ENCODE measurements at places on chromosomes 3 and 15.

GRCh38 chr3:69612791-69613190 is 126.5 kb upstream of the MITF start:
- no peak for DNase-seq

DNA sequence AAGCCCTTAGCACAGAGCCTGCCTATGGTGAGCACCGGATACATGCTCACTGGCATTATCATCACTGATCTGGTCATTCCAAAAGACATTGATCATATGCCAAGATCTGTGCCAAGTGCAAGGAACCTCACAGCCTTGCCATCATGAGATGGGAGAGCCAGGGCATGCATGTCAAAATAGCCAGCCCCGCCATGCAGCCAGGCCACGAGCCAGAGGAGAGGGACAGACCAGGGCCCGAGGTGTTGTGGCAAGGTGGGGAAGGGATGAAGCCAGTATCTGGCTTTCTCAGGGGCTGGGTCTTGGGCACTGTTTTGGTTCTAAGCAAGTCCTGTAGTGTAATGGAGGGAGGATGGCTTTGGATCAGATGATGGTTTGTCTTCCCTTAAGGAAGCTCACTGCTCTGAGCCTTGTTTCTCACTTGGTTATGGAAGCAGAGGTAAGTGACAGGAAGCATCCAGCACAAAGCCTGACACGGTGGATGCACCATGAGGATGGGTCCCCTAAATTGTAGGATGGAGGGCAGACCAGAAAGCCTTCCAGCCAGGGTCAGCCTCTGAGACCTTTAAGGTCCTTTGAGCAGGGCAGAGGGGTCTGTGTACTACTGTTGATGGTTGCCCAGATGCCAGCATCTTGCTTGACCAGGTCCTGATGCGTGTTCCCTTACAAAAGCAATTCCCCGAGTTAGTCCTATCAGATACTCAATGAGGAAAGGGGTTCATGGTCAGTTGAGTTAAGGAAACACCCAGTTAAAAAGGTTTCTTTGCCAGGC is 247.7 kb upstream of the TLE3 start:
- no peak for DNase-seq

- DNase-seq: no peak
Observed at GRCh38 chr15:49096090-49096750, 50.0 kb upstream of the SECISBP2L start.

DNA sequence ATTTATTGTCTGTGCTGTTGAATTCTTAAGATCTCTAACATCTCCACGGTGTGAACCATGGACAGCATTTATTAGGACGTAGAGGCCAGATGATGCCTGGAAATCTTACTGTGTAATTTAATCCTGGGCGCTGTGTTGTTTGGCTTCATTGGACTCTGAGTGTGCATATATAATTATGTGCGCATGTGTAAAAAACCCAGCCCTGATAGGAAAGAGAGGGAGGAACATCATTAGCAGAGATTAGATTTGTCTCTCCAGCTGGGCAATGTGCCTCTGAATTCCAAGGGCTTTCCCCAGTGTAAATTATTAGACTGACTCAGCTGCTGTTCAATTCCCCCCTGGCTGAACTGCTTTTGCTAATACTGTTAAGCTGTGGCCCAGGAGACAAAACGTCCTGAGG is 39.6 kb downstream of the MAP3K13 start:
- DNase-seq: no peak

- no peak for DNase-seq
Observed at GRCh38 chr15:73624530-73624929, 8.7 kb downstream of the NPTN start.

DNA sequence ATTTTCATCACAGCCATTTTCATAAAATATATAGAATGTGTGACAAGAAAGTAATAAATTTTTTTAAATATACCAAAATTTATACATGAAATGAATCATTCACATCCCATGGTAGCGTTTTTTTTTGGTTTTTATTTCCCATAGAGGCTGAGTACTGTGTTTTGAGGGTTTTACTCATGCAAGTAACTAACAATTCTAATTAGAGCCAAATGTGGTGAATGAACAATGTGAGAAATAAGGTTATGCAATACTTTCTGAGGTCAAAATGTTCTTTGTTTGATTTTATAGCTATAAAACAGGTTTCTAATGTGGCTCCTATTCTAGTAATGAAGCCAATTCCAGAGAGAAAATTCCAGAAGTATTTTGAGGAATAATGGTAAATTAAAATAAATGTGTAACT is 386.8 kb downstream of the TBC1D5 start:
- no peak for DNase-seq

GRCh38 chr15:90227336-90227735 is 6.4 kb downstream of the CIB1 start:
- no peak for DNase-seq

DNA sequence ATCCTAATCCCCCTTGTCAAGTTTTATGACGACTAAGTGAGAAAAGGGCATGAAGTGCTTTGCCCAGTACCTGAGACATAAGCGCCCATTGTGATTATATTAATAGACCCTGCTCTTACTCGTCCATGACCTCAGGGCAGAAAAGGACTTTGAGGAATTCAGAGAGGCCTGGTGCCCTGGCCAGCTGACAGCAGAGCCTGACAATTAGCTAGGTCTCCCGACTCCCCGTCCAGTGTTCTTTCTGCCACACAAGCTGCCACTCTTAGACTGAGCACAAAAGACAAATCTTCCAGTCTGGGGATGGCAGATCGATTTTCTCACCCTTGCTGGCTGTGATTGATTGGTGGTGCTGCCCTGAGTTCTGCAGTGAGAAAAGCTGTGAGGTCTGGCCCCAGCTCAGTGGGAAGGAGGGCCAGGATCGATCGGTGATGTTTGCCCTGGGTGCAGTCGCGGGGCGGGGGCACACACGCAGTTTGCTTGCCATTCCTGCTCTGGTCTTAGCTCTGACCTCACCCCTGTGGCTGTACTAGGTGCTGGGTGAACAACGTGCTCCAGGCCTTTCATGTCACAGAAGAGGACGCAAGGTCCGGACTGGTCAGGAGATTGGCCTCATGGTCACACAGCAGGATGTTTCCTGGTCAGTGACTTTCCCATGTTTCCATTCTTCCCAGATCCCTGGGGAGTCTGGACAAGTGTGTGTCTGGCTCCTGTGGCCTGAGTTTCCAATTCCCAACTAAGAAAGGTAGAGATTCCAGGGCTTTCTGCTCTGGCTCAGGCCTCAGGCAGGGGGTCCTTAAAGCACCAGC is 67.4 kb upstream of the TLE3 start:
- no peak for DNase-seq

DNA sequence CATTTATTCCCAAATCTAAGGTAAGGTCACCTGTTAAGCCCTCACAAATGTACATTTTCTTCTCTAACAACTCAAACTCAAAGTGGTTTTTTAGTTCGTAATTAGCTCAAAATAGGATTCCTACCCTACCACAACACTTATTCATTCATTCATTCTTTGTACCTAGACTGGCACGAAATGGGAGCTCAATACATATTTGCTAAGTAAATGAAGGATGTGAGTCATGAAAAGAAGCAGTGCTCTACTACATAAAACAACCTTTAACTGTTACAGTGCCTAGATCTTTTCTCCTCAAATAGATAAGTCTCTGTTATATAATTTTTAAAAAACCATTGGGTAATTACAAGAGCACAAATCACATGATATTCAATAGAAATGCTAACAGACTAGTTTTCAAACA is 13.1 kb downstream of the RSL24D1 start:
- no peak for DNase-seq

DNA sequence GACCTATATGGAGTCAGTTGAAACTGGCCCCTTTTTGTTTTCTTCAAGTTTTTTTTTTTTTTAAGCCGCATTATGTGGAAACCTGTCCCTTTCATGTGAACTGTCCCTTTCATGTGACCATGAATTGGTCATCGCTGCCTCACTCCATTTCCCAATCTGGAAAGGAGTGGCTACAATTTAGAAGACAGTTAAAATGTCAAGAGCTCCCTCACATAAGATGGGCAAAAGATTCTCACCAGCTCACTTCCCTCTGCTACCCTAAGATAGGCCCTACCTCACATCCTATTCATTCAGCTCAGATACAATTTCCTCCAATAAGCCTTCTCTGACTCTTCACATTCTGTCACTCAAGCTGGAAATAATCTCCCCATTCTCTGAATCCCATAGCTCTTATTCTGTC is 111.3 kb upstream of the BCL6 start:
- no peak for DNase-seq

GRCh38 chr3:20516311-20516710 is 330.3 kb upstream of the SGO1 start:
- no peak for DNase-seq

DNA sequence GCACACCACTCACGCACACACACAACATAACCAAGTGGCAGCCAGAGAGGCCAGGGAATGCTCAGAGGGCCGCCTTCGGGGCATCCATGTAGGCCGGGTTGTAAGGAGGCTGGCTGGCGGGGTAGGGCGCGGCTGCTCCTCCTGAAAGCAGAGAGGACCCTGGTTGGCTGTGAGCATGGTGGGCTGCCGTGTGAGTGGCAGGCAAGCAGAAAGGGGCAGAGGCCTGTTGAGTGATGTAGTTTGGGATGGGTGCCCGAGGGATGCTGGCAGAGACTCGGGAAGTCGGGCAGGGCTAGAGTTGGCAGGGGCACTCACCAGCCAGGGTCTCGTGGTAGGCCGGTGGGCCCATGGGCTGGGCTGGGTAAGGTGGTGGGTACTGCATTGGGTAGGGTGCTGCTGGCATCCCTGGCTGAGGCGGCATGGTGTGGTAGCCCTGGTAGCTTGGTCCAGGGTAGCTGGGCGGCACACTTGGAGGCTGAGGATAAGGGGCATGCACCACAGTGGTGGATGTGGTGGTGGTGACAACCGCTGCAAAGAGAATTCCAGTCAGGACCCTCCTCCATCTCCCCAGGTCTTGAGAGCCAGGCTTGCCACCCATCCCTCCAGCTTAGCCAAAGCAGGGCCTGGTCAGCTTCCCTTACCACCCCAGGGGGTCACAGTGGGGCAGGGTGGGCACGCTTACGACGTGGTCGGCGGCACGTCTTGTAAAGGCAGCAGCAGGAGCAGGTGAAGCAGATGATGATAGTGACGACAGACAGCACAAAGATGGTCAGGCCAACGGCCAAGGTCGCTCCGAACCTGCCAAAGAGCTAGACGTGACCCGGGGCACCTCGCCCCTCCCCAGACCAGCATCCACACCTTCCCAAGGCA is 22.7 kb downstream of the ATRIP start:
- no peak for DNase-seq

DNA sequence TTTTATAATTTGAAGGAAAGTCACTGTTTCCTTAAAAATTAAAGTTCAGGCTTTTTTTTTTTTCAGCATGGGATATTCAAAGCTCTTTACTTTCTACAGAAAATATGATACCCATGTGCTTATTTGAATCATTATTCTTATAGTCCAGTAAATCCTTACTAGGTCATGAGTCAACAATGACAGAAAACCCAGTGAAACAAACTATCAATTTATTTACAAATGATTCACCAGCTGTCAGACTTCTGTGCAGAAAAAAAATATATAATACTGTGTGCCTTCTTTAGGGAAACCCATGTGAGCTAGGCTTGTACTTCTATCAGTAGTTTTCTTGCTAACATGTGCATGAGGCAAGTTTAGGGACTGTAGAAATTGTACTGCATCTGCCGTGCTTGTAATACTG is 1.2 kb downstream of the ACP3 start:
- DNase-seq: no peak

- DNase-seq: no peak
Observed at GRCh38 chr3:137084586-137084985, 126.8 kb downstream of the IL20RB start.

GRCh38 chr3:23377928-23378672 is 175.0 kb downstream of the UBE2E2 start:
- DNase-seq: no peak

- no peak for DNase-seq
Observed at GRCh38 chr15:66770518-66771350, 68.7 kb downstream of the SMAD6 start.

DNA sequence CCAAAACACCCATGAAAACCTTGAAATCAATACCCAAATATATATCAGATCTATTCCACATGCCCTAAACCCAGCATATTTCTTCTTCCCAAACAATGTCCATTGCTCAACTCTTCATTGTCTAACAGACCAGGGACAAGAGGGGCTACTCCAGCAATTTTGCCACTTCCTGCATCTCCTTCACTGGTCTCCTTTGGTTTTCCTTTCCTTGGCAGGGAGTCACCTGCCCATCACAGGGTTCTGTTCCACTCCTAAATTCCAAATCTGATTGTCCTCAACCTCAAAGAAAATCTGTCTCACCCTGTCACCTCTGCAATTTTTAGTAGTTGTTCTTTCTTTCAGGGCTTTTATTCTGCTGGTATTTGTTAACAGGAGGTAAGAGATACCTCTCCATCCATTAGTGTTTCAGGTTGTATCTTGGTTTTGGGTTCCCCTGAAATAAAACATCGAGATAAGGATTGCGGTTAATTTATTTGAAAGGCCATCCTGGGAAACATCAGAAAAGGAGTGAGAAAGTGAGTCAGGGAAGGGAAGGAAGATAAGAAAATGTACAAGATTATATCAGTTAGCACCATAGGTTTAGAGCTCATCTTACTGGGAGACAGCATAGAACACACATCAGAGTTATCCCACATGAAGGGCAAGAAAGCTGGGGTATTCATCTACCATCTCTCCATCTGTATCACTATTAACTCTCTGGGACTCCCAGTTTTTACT is 13.6 kb downstream of the ZBED2 start:
- no peak for DNase-seq

- DNase-seq: no peak
Observed at GRCh38 chr15:46713045-46713444, 1004.3 kb upstream of the SEMA6D start.

DNA sequence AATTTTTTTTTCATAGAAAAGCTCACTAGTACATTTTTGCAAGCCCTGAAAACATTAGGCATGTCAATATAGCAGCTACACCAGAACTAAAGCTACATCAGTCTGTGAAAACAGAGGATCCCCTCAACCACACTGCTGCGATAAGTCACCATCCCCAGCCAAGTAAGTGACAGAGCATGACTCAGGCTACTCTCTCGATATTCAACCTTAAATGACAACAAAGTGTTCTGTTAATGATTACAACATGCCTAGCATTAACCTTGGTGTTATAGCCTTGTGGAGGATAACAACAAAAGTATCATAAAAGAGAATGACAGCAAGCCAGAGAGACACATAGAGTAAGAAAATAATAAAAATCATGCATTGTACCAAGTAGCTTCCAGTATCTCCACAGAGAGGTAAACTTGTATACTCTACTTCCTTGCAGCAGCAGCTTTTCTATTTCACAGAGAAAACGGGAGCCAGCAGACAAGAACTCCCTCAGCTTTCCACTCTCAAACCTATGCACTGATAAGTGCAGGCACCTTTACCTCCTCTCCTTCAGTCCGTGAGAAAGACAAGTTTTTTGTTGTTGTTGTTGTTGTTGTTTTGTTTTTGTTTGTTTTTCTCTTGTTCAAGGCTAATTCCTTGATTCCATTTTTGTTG is 76.6 kb downstream of the GBE1 start:
- no peak for DNase-seq
